ENCODE measurements at places on chromosomes 3 and 15. TPM values are rescaled to one million over a fixed set of nuclear protein-coding genes. Genes with fewer than 3 reads are reported as not detected.

Gene PTX3
- total RNA-seq = 0.32 TPM

Gene CAND2
- 1.9 TPM for total RNA-seq

Gene KNG1
- total RNA-seq = not detected

Gene CPNE9
- total RNA-seq = not detected

Gene SERPINI1
- total RNA-seq = 3.0 TPM

Gene SNX22
- 0.07 TPM for total RNA-seq

Data from foreskin keratinocyte (primary cell).